ENCODE measurements at places on chromosomes 2 and 18.

- DNase-seq: no peak
These were observed 303.7 kb downstream of the PTPRM start for GRCh38 chr18:7870855-7871254.

DNA sequence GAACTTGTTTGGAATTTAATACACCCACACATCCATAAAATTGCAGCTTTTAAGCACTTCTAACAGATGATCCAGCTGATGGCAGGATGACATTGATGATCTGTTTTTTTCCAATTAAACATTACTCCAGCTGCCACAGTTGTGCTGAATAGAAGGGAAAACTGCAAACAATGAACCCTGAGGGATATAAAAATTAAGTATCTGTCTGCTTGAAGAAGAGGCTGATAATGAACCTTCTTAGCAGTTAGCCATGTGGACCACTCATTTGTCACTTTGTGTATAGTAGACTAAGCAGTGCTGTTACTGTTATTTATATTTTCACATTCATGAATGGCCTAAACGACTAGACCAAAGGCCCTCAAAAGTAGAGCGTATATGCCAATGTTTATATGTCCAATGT, 1201.0 kb upstream of the LRRTM1 start:
- no peak for DNase-seq

DNA sequence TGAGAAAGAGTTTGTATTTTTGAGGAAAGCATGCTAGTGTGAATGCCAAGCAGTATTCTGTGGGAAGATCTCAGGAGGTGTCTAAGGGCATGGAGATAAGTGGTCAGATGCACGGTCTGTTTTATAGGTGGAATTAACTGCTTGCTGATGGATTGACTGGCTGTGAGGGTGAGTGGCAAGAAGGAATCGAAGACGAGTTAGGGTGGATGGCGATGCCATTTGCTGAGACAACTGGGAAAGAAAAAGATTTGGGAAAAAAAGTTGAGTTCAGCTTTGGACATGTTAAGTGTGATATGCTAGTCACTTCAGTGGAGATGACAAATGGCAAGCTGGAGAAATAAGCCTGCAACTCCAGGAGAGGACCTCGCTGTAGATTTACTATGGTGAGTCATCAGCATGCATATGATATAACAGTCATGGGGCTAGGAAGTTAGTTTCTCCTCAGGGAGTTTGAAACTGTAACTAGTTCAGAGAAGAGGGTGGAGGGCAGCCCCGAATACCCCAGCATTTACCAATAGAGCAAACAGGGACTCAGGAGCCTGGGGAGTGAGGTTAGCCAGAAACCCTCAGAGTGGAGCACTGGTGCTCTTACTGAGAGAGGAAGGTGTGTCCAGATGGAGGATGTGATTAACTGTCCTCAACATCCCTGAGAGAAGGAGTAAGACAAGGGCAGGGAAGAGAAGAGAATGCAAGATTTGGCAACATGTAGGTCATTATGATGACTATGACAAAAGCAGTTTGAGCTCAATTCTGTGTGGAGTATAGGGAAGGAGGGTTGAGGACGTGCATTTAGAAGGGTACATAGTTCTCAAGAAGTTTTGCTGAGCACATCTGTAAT, 2.0 kb upstream of the HK2 start:
- no peak for DNase-seq

DNA sequence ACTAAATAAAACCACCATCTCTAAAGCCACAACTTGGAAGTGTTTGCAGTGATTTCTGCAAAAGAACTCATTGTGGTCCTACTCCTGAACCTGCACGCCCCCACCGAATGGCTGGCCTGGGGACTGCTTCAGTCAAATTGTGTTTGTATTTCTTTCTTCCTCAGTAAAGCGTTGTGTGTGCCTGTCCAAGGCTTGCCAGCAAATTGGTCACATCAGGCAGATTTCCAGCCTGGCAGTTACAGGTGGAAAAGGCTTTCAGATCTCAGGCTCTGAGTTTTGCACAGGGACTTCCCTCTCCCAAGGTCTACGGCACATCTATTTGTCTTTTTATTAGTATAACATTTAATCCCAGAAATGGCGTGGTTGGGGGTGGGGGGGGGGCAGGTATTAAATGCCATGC, 54.0 kb upstream of the NOSTRIN start:
- no peak for DNase-seq

DNA sequence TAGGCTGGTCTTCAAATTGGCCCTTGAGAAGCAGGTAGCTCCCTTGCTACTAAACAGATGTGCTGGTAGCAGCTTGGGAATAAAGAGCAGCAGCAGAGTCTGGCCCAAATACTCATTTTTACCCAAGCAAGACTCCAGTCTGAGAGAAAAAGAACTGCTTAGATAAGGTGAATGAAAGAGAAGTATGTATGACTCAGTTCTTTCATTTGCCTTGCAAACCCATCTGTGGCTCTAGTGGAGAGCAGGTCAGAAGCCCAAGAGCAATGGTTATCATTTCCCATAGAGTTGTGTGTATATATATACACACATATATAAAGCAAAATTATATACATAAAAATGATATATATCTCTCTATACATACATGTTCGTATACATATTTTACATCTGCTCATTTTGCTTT, 80.3 kb downstream of the CAMKMT start:
- DNase-seq: no peak

DNA sequence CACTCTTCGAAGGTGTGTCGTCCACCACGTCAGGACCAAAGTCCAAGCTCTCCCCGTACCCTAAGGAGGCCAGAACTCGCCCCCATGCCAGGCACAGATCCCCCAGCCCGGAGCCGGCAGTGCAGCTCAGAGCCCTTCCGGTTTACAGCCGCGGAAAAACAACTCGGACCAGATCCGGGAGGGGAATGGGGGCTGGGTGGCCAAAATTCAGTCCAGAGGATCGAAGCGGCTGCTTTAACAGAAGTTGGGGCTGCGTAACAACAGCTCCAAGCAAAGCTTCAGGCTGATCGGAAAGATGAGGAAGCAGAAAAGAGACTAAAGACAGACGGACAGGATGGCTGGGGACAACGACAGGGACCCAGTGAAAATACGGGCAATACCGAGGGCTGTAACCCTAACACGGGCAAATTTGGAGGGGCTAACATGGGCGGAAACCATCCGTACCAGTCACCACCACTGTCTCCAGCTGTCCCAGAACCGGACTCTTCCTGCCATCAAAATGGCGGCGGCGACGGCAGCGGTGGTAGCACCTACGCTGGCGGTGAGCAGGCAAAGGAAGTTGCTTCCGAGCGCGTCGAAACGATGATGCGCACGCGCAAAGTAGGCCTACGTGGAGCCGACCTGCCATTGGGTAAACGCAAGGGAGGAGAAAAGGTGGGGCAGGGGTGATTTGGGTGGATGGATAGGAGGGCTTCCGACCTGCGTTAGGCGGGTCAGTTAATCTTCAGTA, at the start of gene MMADHC:
Gene MMADHC (minus strand): TSS at position 556 of the 730 bp plus-strand sequence. CDS start 678 bp downstream, outside the sequence.
- DNase-seq: peak; percentile 93

Data from NCI-H2029 (cell line).